Purkinje cell (primary cell): ENCODE measurements at places on chromosomes 2 and 18. TPM values are rescaled to one million over a fixed set of nuclear protein-coding genes. Genes with fewer than 3 reads are reported as not detected.

SLC38A11 gene
- 1.0 TPM in 1 of 2 replicates, not detected in the other for polyA plus RNA-seq

KCNF1 gene
- 0.24 and 3.4 TPM in 2 replicates for polyA plus RNA-seq

SP3 gene
- polyA plus RNA-seq, result 15.2 and 16.9 TPM in 2 replicates

FARSB gene
- polyA plus RNA-seq, result 85.4 and 108 TPM in 2 replicates

ST6GAL2 gene
- 10.0 and 15.0 TPM in 2 replicates for polyA plus RNA-seq

CTIF gene
- 4.4 and 6.5 TPM in 2 replicates for polyA plus RNA-seq

DNAJC27 gene
- polyA plus RNA-seq, result 17.2 and 26.4 TPM in 2 replicates

AOX1 gene
- polyA plus RNA-seq, result 5.8 and 7.5 TPM in 2 replicates

CIB4 gene
- polyA plus RNA-seq, result not detected in 2 replicates

SERPINB11 gene
- polyA plus RNA-seq, result 1.2 TPM in 1 of 2 replicates, not detected in the other

ITGB6 gene
- polyA plus RNA-seq, result not detected in 2 replicates

OR6B2 gene
- polyA plus RNA-seq, result not detected in 2 replicates

CYS1 gene
- polyA plus RNA-seq, result 0.22 and 1.0 TPM in 2 replicates

KIF1A gene
- 23.0 and 31.6 TPM in 2 replicates for polyA plus RNA-seq

DNER gene
- polyA plus RNA-seq, result 1,976 and 2,466 TPM in 2 replicates

CPO gene
- 0.20 TPM in 1 of 2 replicates, not detected in the other for polyA plus RNA-seq
